SIG-M5 (cell line): ENCODE measurements at places on chromosomes 11 and 22.

DNA sequence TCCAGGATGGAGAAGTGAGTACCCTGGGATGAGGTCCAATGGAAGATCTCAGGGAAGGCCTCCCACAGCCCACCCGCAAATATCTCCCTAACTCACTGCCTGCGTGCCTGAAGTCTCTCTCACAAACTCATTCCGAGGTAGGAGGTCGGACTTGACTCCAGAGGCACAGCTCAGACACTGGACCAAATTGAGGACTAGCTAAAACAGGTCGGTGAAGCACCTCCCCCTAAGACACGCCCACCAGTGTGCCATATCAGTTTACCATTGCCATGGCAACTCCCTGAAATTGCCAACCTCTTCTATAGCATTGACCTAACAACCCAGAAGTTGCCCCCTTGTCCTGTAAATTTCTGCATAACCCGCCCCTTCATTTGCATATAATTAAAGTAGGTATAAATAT, 17.5 kb downstream of the RPL3 start:
- DNase-seq: no peak

DNA sequence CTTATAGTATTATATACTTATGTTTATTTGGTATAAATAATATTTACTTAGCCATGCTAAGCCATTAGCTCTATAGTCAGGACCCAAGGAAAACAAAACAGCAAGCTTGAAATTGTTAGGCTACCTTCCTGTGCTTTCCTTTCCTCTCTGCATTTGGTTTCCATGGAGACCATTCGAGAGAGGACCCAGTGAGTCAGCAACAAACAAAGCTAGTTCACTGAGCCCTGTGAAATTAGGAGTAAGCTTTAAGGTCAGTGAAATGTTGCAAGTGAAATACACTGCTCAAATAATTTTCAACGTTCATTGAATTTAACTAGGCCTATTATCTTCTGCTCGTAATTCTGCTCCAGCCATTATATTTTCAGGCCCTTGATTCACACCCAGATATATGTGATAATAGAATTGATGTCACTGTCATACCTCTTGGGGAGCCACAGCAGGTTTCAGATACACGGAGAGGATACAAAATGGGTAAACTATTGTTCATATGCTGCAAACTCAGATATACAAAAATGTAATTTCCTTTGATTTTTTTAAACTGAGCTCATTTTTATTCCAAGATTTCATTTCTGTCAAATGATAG, 9.1 kb upstream of the OR10D3 start:
- DNase-seq: no peak

GRCh38 chr11:73814812-73815211, 27.1 kb downstream of the MRPL48 start:
- DNase-seq: no peak

GRCh38 chr11:128715691-128716561, 22.1 kb downstream of the FLI1 start:
- no peak for DNase-seq

GRCh38 chr22:30893434-30894370, 74.9 kb downstream of the MORC2 start:
- no peak for DNase-seq

- DNase-seq: no peak
Observed at GRCh38 chr11:69211920-69212797, 56.4 kb downstream of the SMIM38 start.

GRCh38 chr11:10894666-10895065, 36.8 kb upstream of the ZBED5 start:
- no peak for DNase-seq

DNA sequence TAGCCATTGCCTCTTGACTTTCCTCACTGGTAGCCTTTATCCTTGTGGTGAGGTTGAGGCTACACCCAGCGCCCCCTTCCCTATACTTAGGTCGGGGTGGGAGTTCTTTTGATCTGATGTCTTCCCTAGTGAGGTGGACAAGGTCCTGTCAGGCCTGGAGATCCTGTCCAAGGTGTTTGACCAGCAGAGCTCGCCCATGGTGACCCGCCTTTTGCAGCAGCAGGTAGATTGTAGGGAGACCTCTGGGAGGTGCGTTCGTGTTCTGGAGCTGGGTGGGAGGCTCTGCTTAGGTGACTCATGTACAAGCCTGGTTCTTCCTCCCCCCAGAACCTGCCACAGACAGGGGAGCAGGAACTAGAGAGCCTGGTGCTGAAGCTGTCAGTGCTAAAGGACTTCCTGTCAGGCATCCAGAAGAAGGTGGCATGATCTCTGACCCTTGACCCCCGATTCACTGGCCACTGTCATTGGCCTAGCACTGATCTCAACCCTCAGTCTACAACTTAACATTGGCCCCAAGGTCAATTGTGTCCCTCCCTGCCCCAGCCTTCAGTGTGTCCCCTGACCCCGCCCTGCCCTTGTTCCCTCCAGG, 4.9 kb downstream of the INPPL1 start:
- DNase-seq: no peak

- DNase-seq: peak; percentile 52
Observed at GRCh38 chr11:504053-504993, 2.7 kb downstream of the RNH1 start.

- DNase-seq: no peak
Observed at GRCh38 chr11:45652781-45653180, 12.6 kb downstream of the CHST1 start.

DNA sequence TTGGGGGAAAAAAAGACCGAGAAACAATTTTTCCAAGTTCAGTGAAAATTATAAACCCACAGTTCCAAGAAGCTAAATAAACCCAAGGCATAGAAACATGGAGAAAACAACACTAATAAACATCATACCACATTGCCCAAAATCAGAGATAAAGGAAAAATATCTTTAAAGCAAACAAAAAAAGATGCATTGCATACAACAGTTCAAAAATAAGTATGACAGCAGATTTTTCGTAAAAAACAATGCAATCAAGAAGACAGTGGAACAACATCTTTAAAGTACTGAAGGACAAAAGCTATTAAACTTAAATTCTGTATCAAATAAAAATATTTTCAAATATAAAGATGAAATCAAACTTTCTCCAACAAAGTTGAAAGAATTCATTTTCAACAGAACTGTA, 921.3 kb downstream of the METTL15 start:
- DNase-seq: no peak

DNA sequence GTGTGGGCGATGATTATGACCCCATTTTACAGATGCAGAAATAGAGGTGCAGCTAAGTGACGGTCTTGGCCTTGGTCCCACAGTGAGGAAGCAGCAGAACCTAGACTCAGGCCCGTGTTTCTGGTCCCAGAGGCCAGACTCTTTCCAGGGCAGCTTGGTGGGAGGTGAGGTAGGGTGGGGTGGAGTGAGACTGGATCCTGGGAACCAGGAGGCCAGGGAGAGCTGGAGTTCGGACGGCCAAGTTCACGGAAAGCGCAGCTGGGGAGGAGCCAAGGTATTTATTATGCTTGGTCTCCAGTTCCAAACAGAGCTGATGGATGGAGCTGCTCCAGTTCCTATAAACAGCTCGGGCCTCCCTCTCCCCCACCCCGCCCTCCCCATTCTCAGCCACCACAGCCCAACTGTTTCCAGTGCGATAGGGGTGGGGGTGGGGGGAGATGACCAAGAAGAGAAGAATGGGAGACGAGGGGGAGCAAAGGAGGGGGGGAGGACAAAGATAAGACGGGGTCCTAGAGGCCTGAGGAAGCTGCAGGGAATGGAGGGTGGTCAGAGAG, 16.2 kb downstream of the LRRC32 start:
- DNase-seq: no peak

DNA sequence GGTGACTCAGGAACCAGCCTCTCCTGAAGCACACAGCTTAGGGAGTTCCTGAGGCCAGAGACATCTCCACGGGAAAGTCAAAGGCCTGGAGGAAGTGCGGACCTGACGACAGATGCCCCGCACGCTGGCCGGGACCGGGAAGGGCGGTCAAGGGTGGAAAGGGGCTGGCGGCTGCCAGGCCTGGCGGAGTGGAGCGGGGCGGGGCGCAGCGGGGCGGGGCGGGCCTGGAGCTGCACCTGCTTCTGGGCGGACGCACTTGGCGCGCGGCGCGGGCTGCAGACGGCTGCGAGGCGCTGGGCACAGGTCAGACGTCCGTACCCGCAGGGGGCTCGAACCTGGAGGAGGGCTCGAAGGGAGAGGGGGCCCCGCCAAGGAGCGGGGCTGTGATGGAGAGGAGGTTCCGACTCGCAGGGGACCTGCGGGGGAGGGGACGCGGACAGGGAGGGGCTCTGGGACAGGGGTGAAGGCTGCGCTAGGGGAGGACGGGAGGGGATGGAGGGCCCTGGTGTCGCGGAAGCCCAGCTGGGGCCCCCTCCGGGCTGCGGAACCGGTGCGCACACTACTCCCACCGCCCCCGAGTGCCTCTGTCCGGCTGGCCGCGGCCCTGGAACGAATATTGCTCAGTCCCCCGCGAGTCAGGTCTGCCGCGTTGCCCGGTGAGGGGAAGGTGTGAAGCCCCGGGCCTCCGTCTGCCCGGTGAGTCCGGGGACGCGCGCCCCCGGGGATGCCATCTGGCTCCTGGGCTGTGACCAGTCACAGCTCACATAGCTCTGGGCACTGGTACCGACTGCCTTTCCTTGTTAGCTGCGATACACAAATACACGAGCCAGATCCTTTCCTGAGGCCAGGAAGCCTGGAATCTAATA, at the start of gene TMEM45B:
Gene TMEM45B (plus strand): TSS at position 253 of the 866 bp plus-strand sequence. CDS start 36,635 bp downstream, outside the sequence.
- DNase-seq: no peak

DNA sequence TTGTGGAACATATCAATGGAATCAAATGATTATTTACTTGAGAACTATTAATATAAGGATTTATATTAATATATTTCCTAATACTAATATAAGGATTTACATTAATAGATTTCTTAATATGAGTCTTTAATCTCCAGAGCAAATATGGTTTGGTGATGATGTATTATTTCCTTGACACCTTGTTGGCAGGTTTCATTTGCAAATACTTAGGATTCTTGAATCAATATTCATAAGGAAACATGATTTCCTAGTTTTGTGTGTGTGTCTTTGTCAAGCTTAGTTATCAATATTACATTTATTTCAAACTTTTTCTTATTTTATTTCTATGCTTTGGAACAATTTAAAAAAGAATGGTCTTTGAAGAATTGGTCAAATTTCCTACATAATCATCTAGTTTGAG, 138.5 kb downstream of the RAB38 start:
- no peak for DNase-seq

DNA sequence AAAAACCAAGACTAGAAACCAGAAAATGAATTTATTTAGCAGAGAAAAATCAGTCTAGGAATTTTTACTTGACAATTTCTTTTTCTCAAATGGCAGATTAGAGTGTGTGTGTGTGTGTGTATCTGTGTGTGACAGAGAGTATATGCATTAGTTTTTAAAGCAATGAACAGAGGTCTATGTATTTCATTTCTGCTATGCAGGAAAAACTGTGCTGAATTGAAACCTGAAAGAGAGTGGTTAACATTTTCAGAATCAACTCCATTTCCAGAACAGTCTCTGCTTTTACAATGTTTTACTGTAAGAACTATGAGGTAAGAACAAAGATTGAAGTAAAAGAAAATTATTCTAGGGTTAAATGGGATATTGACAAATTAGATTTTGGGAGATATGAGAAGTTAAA, 114.8 kb downstream of the GRM5 start:
- no peak for DNase-seq

- no peak for DNase-seq
Observed at GRCh38 chr11:120977266-120978137, 46.4 kb upstream of the TBCEL start.

- DNase-seq: no peak
Observed at GRCh38 chr11:116231543-116231942, 541.2 kb downstream of the BUD13 start.

- DNase-seq: no peak
Observed at GRCh38 chr11:83508804-83509203, 222.6 kb upstream of the CCDC90B start.

GRCh38 chr11:117072517-117073461, 25.4 kb downstream of the SIK3 start:
- DNase-seq: peak; percentile 20

DNA sequence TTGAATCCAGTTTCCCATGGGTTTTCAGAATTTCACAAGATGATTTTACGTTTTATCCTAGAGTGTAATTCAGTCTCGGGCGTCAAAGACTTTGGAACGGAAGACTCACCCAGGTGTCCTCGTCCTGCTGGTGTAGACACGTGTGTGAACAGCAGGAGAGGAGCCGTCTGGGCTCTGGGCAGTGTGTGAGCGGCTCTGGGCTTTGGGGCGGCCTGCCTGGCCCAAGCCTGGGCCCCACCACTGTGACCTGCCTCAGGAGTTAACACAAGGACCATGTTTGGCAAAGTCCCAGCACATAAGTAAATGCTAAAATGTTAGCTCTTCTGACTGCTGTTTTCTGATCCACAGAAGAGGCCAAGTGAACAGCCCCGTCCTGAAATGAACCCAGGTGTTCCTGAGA, 1093.3 kb downstream of the BRD1 start:
- no peak for DNase-seq

DNA sequence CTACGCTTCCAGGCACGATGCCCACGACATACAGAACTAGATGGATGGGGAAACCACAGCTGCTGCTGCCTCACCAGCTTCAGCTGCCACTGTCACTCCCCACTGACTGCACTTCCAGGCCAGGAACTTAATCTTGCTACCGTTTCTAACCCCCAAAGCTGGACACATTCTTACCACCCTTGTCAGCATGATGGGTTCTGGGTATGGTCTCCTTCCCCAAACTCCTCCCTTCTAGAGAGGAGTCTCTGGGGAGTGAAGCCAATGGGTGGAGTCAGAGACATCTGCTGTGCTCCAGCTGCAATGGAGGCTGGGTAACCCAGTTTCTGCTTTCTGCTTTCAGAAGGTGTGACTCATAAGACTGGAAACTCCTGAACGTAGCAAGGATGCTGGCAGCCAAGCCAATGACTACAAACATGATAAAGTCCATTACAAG, 87.0 kb upstream of the THY1 start:
- DNase-seq: peak; percentile 20

GRCh38 chr11:14809466-14809865, 82.6 kb downstream of the CYP2R1 start:
- no peak for DNase-seq

DNA sequence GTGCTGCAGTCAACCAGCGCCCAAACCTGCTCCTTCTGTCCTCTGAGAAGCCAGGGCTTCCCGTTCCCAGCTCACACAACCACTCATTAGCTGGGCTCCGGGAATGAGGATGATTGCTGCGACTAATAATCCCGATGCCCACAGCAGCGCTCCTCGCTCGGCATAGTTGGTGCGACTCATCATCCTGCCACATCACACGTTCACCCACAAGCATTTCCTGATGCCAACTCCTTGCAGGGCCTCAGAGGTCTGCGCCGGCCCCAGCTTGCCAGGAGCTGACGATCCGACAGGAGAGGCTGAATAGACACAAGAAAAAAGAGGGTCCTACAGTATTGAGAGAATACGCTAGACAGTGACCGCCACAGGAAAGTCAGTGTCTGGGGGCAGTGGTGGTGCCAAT, 10.6 kb upstream of the CSNK1E start:
- DNase-seq: no peak

- no peak for DNase-seq
Observed at GRCh38 chr11:46277313-46277621, 195 bp upstream of the CREB3L1 start.
